ENCODE measurements at places on chromosomes 1 and 21.

DNA sequence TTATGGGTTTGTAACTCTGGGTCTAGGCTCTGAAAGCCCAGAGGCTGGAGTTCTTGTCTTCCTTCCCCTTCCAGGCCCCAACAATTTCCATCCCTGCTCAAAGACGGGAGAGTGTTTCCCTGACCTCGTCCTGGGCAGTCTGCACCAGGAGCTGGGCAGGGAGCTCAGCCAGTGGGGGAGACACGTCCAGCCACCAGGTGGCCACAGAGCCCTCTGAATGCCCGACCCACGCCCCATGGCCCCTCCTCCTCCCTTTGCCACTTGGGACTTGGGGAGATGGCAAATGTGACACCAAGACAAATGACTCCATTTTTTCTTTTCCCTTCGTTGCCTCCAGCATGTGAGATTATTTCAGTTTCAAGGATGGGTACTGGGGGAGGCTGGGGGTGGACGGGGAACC is 159.9 kb upstream of the AJAP1 start:
- no peak for DNase-seq

DNA sequence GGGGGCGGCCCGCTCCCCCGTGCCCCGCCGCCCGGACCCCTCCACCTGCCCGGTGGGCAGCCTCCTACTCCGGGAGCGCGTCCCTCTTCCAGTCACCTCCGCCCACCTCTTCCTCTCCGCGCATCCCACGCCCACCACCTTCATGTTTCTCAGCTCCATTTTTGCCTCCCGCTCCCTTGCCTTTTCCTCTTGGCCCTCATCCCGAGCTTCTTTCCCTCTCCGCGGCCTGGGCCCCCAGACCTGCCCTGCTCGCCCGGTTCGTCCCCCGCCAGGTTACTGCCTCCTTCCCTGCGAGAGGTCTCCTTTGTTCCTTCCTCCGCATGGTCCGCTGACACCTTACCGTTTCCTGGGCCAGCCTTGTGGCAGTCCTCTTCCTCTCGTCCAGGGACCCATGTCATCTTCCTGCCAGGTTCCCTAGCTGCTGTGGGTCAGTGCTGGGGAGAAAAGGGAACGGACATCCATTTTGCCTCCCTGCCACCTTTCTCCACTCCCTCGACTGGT is 563 bp downstream of the QSOX1 start:
- no peak for DNase-seq

GRCh38 chr1:73044241-73045036 is 762.1 kb upstream of the NEGR1 start:
- DNase-seq = no peak

DNA sequence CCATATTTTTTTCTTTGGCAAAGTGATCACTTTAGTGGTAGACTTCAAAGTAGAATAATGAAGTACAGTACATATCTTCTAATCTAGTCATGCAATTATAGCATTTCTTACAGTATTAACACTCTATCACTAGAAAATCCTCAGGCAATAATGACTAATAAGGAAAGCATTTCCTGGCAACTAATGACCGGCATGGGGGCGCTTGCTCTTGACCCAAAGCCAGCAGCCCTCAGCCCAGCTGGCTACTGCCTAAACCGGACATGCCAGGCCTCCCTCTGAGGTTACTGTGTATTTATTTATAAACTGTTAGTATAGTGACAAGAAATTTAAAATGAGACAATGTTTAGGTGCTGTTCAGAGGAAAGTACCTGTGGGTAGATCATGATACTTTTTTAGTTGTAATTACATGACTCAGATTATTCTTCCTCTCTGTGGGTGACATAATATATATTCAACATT is 633.8 kb downstream of the PTPRC start:
- DNase-seq = no peak

GRCh38 chr1:168005529-168005928 is 68.7 kb upstream of the MPC2 start:
- DNase-seq = no peak

- no peak for DNase-seq
Observed at GRCh38 chr1:153639280-153639679, 5.4 kb downstream of the CHTOP start.

All from stimulated activated CD4-positive, alpha-beta T cell treated with anti-CD3 and anti-CD28 coated beads, Interleukin-15, amount 100 ng/mL, for 1 hour (primary cell).